Chondrocyte (in vitro differentiated cells): ENCODE measurements at places on chromosomes 7 and 10. TPM values are rescaled to one million over a fixed set of nuclear protein-coding genes. Genes with fewer than 3 reads are reported as not detected.

DNA sequence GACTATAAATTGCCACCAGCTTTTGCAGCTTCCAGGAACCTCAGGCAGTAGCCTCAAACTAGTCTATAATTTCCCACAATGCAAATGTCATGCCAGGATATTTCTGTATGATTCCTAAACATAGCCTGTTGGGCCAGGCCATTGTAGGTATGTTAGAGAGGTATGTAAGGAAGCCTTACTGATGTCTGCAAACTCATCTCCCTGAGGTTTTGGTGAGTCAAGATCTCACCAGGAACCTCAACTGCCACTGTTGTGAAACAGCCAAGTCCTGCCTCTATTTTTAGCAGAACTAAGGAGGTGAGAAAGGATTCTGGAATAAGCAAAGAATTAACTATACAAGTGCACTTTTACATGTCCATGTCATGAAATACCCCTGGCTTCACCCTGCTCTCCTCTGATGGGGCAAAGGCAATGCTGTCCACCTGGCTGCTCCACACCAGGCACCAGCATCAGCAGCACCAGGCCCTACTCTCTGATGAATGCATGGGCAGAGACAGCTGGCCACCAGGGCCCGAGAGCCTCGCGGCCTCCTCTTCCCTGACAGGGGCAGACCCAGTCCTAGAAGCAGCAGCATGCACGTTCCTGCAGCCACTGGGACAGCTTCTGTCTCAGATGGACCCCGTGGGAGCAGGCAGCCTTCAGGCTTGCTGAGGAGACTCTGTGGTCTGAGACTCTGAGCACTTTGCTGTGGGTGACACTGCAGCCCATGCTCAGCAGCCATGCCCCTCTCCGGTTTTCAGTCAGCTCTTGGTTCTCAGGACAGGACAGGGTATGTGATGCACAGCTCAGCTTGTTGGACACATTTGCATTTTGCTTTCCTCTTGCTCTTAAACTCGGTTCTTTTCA lies 147.3 kb downstream of the ZMYND11 start:
- no peak overlapping the region for H3K27ac ChIP-seq
- DNase-seq: no peak
- H3K4me3 ChIP-seq: no peak overlapping the region
- no peaks in the 10 kb centered on the region for H3K27me3 ChIP-seq

Gene PNLIPRP2
- total RNA-seq: not detected in 3 replicates

- DNase-seq: no peak
- H3K27me3 ChIP-seq: no peaks in the 10 kb centered on the region
- peaks cover 26% of the 10 kb centered on the region for H3K4me1 ChIP-seq
- H3K36me3 ChIP-seq: no peaks in the 10 kb centered on the region
Observed at GRCh38 chr7:21962677-21963076, 17.0 kb upstream of the CDCA7L start.

Gene FHIP2A
- 43.7 to 52.4 TPM (median 48.2 TPM) in 3 replicates for total RNA-seq

- no peak for DNase-seq
- peaks cover 12% of the 10 kb centered on the region for H3K36me3 ChIP-seq
- peak overlapping the region; percentile 73 for H3K27ac ChIP-seq
- H3K4me3 ChIP-seq: peak overlapping the region; percentile 8
Observed at GRCh38 chr7:92754919-92755581, 81.3 kb downstream of the CDK6 start.

DNA sequence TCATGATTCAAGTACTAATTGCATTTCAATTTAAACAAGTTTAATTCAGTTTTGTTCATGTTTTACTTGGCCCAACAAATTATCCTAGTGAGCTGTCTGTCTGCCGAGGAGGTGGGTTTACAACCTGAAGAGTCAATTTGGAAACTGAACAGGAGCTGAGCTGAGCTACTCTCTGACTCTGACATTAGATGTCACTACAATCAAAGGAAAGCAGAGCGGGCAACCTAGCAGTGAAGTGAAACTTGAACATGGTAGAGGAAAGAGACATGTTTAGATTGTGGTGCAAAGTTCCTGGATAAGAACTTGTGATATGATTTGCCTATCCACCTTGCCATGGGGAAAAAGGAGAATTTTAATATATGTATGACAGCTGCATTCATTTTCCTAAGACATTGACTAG lies 9.6 kb upstream of the AGR3 start:
- no peaks in the 10 kb centered on the region for H3K27me3 ChIP-seq
- no peak for DNase-seq
- peaks cover 4% of the 10 kb centered on the region for H3K4me1 ChIP-seq

- H3K4me3 ChIP-seq: no peak overlapping the region
- H3K4me1 ChIP-seq: peaks cover under 1% of the 10 kb centered on the region
- DNase-seq: no peak
- H3K27ac ChIP-seq: no peak overlapping the region
Observed at GRCh38 chr10:50855015-50855414, 30.4 kb downstream of the A1CF start.

DNA sequence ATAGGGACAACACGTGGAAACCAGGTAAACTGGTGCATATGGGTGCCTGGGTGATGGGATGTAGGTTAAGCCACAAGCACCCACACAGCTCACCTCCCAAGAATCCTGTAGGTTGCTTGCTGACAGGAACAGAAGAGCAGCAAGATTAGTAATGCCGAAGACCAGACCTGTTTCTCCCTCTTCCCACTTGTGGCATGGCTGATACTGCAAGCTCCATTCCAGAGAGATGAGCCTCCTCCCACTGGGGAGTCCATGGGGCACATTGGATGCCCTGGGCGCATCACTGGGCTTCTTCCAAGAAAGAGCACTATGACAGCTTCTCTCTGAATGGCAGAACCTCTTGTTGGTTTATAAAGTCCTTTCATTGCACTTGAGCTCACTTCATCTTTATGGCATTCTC lies 44.4 kb upstream of the LOXL4 start:
- no peak for DNase-seq
- peaks cover 2% of the 10 kb centered on the region for H3K27me3 ChIP-seq
- H3K4me1 ChIP-seq: peaks cover 23% of the 10 kb centered on the region
- no peaks in the 10 kb centered on the region for H3K36me3 ChIP-seq

Gene KCNIP2
- 1.8 to 3.1 TPM (median 1.9 TPM) in 3 replicates for total RNA-seq

Gene AFAP1L2
- total RNA-seq: 1.6 to 2.9 TPM (median 1.8 TPM) in 3 replicates

DNA sequence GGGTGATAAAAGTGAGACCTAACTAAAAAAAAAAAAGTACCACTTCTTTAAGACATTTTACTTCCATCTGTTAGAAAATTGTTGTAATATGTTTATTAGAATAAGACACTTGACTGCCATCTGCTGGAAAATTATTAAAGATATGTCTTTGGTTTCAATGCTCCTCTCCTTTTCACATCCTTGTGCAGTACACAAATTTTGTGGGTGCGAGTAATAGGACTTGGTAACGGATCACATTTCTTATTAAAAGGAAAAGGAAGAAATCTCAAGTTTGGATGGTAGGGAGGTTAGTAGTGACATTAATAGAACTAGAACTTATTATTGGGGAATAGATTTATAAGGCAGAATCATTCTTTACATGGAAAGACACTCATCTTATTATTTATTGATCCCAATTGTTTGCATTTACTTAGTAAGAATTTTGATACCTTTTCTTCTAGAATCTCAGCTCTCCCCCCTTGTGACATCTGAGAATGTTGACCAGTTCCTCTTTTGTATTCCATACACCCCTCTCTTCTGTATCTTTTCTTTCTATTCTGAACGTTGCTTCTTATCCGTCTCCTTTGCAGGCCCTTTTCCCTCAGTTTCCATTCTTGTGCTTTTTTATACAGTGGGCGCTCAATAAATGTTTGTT lies 43.0 kb upstream of the RPA3 start:
- DNase-seq: no peak
- H3K27me3 ChIP-seq: no peaks in the 10 kb centered on the region
- H3K36me3 ChIP-seq: no peaks in the 10 kb centered on the region
- H3K4me3 ChIP-seq: peak overlapping the region; percentile 72
- peak overlapping the region; percentile 64 for H3K27ac ChIP-seq
- peaks cover 19% of the 10 kb centered on the region for H3K4me1 ChIP-seq

DNA sequence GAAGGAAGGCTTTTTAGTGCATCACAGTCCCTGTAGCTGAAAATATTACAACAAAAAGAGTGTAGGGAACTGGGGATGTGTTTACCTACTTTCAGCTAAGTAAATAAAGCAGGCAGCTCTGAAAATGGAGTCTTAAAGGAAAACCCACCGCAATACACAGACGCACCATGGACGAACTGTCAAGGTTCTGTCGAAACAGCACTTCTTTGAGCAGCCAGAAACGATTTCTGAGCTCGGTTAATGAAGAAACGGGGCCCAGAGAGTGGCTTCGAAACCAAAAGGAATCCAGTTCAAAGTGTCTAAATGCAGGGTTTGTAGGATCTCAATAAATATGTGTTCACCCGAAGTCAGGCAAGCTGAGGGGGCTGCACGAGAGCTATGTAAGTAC lies 275.4 kb upstream of the NEBL start:
- peaks cover 20% of the 10 kb centered on the region for H3K4me1 ChIP-seq
- no peak for DNase-seq
- H3K36me3 ChIP-seq: no peaks in the 10 kb centered on the region

- DNase-seq: no peak
- peak overlapping the region; percentile 86 for H3K27ac ChIP-seq
- H3K4me1 ChIP-seq: peaks cover 18% of the 10 kb centered on the region
- H3K27me3 ChIP-seq: no peaks in the 10 kb centered on the region
Observed at GRCh38 chr7:2566890-2567678, 8.3 kb downstream of the IQCE start.

Gene ST7
- total RNA-seq: 64.8 to 76.4 TPM (median 69.7 TPM) in 3 replicates

- H3K27me3 ChIP-seq: no peaks in the 10 kb centered on the region
- peak; percentile 90 for DNase-seq
- no peaks in the 10 kb centered on the region for H3K36me3 ChIP-seq
- no peak overlapping the region for H3K27ac ChIP-seq
- peaks cover 38% of the 10 kb centered on the region for H3K4me1 ChIP-seq
- peak overlapping the region; percentile 70 for H3K4me3 ChIP-seq
Observed at GRCh38 chr7:55019691-55020465, 1.1 kb downstream of the EGFR start.

- H3K27me3 ChIP-seq: no peaks in the 10 kb centered on the region
- H3K4me1 ChIP-seq: peaks cover 57% of the 10 kb centered on the region
- no peak for DNase-seq
- peak overlapping the region; percentile 98 for H3K27ac ChIP-seq
- H3K4me3 ChIP-seq: peak overlapping the region; percentile 35
Observed at GRCh38 chr7:48084727-48085432, 4.2 kb upstream of the UPP1 start.

- no peak for DNase-seq
- H3K36me3 ChIP-seq: no peaks in the 10 kb centered on the region
- H3K27me3 ChIP-seq: no peaks in the 10 kb centered on the region
- peaks cover 17% of the 10 kb centered on the region for H3K4me1 ChIP-seq
- H3K27ac ChIP-seq: no peak overlapping the region
- H3K4me3 ChIP-seq: no peak overlapping the region
Observed at GRCh38 chr7:129649128-129649690, 37.7 kb downstream of the NRF1 start.

DNA sequence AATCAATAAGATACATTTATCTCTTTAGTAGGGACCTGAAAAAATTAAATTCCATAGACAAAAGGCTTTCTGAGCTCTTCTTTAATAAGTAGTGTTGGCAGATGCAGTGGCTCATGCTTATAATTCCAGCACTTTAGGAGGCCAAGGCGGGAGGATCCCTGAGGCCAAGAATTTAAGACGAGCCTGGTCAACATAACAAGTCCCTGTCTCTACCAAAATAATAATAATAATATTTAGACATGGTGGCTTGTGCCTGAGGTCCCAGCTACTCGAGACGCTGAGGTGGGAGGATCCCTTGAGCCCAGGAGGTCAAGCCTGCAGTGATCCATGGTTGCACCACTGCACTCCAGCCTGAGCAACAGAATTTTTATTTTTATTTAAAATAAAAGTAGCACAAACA lies 280.8 kb downstream of the ADK start:
- no peak overlapping the region for H3K27ac ChIP-seq
- no peaks in the 10 kb centered on the region for H3K27me3 ChIP-seq
- no peak for DNase-seq
- no peak overlapping the region for H3K4me3 ChIP-seq

DNA sequence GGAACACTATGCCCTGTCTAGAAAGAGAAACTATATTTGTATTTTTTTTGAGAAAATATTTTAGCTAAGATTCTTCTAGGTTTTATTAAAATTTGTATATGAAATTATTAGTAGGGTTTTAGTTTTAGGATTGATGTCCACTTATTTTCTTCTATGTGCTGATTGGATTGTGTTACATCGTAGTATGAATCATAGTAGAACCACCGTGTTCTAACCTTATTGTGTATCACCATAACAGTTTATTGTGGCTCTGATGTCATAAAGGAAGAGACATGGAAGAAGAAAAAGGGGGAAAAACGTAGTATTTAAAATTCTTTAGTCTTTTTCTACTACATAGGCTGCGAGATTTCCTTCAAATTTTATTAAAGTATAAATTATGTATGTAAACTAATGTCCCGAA lies 1.9 kb downstream of the AGBL3 start:
- H3K27ac ChIP-seq: no peak overlapping the region
- peaks cover 43% of the 10 kb centered on the region for H3K4me1 ChIP-seq
- peaks cover 2% of the 10 kb centered on the region for H3K36me3 ChIP-seq
- H3K27me3 ChIP-seq: no peaks in the 10 kb centered on the region

Gene CLRN3
- not detected in 3 replicates for total RNA-seq

DNA sequence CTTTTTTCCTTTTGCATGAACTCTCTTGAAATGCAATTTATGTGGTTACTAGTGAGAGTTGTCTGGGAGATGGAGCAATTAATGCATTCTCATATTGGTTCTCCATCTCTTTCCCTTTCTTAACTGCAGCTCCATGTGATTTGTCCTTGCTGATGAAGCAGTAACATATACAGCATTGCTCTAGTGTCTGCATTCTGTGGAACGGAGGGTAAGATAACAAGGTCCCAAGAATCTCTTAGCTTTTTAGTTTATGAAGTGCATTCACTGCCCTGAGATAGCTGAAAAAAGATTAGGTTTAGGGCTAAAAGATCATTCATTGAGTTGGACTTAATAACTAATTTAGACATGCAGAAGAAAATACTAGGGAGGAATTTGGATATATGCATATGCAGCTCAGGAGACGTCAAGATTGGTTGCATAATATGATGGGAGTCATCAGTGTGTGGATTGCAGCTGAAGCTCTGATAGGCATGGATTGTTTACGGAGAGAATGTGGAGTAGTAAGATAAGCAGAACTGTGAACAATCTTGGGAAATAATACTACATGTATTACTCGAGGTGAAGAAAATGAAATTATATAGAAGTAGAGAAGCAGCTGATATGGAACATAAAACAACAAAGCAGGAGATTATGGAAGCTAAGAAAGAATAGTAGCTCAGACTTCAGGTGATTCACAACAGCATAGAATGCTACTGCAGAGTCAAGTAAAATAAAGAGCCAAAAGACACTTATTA lies 404.7 kb downstream of the ARL4A start:
- no peak for DNase-seq
- H3K27me3 ChIP-seq: no peaks in the 10 kb centered on the region
- H3K36me3 ChIP-seq: peaks cover 2% of the 10 kb centered on the region
- H3K27ac ChIP-seq: no peak overlapping the region

- no peak for DNase-seq
- no peak overlapping the region for H3K27ac ChIP-seq
- H3K27me3 ChIP-seq: no peaks in the 10 kb centered on the region
- H3K4me1 ChIP-seq: peaks cover 7% of the 10 kb centered on the region
- H3K4me3 ChIP-seq: no peak overlapping the region
- no peaks in the 10 kb centered on the region for H3K36me3 ChIP-seq
Observed at GRCh38 chr7:41928781-41929180, 225.9 kb upstream of the INHBA start.

GRCh38 chr7:43443381-43443780 lies 139.5 kb upstream of the STK17A start:
- H3K4me3 ChIP-seq: no peak overlapping the region
- H3K36me3 ChIP-seq: peaks cover 1% of the 10 kb centered on the region
- H3K4me1 ChIP-seq: no peaks in the 10 kb centered on the region
- no peak overlapping the region for H3K27ac ChIP-seq
- H3K27me3 ChIP-seq: no peaks in the 10 kb centered on the region

GRCh38 chr10:773562-774161 lies 84.2 kb upstream of the DIP2C start:
- DNase-seq: peak; percentile 90
- no peaks in the 10 kb centered on the region for H3K27me3 ChIP-seq
- H3K27ac ChIP-seq: no peak overlapping the region
- H3K36me3 ChIP-seq: no peaks in the 10 kb centered on the region
- H3K4me1 ChIP-seq: peaks cover 8% of the 10 kb centered on the region
